ENCODE measurements at places on chromosomes 5 and 9. TPM values are rescaled to one million over a fixed set of nuclear protein-coding genes. Genes with fewer than 3 reads are reported as not detected.

DNA sequence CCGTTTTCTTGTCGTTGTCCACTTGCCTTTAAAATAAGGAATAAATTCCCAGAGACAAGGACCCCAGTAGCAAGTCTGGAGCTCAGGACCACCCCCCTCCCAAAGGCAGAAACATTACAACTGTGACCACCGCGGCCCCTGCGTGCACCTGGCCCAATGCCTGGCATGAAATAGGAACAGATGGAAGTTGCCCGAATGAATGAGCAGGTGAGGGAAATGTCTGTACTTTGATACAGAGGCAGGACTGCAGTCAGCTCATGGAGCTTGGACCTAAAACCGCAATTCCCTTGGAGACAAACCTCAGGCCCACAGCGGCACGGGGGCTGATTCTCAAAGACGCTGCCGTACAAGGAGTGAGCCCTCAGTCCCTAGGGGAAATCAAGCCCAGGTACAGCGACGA, 55.3 kb upstream of the SARDH start:
- H3K27me3 ChIP-seq = no peaks in the 10 kb centered on the region
- H3K4me1 ChIP-seq = peaks cover 18% of the 10 kb centered on the region
- no peak overlapping the region for H3K27ac ChIP-seq
- no peak overlapping the region for H3K4me3 ChIP-seq

- H3K27ac ChIP-seq = no peak overlapping the region
- no peaks in the 10 kb centered on the region for H3K36me3 ChIP-seq
These were observed 77.7 kb downstream of the DNAH5 start for GRCh38 chr5:13866792-13867191.

GRCh38 chr5:115818821-115819220, 2.4 kb upstream of the CDO1 start:
- H3K27ac ChIP-seq = no peak overlapping the region
- H3K4me1 ChIP-seq = peaks cover 20% of the 10 kb centered on the region
- H3K27me3 ChIP-seq = peaks cover 35% of the 10 kb centered on the region
- DNase-seq = no peak
- H3K36me3 ChIP-seq = no peaks in the 10 kb centered on the region

- DNase-seq = peak; percentile 74
- no peak overlapping the region for H3K27ac ChIP-seq
- no peaks in the 10 kb centered on the region for H3K27me3 ChIP-seq
- peaks cover 12% of the 10 kb centered on the region for H3K4me1 ChIP-seq
- no peaks in the 10 kb centered on the region for H3K36me3 ChIP-seq
- H3K4me3 ChIP-seq = no peak overlapping the region
These were observed 57.8 kb upstream of the HSPA9 start for GRCh38 chr5:138632900-138633489.

DNA sequence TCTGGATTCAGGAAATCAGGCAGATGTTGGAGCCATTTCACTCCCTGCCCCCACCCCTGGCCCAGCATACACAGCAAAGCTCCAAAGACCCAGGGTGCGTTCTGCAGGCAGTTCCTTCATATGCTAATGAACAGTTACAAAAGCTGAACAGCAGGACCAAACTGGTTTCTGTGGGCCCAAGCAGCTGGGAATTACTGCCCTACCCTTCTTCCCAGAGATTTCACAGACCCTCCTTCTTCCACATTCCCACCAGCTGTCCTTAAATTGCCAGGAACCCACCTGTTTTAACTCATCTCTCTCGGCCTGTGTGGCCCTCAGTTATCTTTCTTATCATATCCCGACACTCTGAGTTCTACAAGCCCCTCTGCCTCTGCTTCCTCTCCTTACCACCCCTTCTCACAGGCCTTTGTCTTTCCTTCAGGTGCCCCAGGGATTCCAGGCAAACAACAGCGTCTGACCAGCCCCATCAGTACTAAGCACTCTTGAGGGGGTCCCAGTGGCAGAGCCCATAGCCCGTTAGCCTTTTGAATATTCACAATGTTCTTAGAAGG, 10.6 kb upstream of the F2RL1 start:
- H3K4me3 ChIP-seq = no peak overlapping the region
- no peak for DNase-seq
- no peaks in the 10 kb centered on the region for H3K27me3 ChIP-seq

Gene C9orf50
- not detected for total RNA-seq

Gene ANXA2R
- 0.39 TPM for total RNA-seq

GRCh38 chr5:96662725-96663518, 746 bp downstream of the CAST start:
- no peaks in the 10 kb centered on the region for H3K36me3 ChIP-seq
- H3K27ac ChIP-seq = peak overlapping the region; percentile 99
- peak overlapping the region; percentile 96 for H3K4me3 ChIP-seq
- peaks cover 52% of the 10 kb centered on the region for H3K4me1 ChIP-seq

Gene TAF11L8
- total RNA-seq = not detected

Gene SARDH
- 0.32 TPM for total RNA-seq

DNA sequence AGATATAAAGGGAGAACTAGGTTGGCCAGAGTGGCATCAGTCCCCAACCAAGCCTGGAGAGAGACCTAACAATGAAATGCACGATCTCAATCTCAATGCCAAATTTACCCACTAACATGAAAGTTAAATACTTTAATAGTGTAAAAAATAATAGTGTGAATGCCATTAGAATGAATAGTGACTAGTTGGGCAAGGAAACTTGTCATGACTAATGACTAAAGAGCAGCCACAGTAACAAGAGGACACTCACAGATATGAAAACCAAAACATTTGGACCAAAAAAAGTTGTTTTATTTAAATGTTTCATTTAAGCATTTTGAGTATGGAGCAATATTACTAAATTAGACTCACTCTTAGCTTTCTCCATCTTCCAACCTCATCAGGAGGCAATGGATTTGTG, 1853.8 kb downstream of the EFNA5 start:
- H3K27ac ChIP-seq = no peak overlapping the region
- H3K27me3 ChIP-seq = no peaks in the 10 kb centered on the region
- no peak overlapping the region for H3K4me3 ChIP-seq
- no peaks in the 10 kb centered on the region for H3K4me1 ChIP-seq
- DNase-seq = no peak
- H3K36me3 ChIP-seq = no peaks in the 10 kb centered on the region

DNA sequence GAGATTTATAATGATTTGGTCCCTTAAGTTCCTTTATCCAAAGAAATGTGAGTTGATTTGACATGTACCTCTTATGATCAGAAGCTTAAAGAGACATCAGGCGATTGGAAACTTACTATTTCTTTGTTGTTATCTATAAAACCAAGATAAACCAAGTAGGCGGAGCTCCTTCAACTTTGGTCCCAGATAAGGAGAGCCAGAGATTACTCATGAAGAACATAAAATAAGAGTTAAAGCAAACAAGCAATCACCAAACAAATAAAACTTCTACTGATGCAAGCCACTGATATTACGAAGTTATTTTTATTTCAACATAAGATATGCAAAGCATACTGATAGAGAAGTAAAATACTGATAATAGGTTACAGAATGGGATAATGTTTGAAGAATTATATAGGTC, 141.5 kb upstream of the CDH18 start:
- no peak overlapping the region for H3K4me3 ChIP-seq
- H3K27ac ChIP-seq = no peak overlapping the region
- DNase-seq = no peak
- no peaks in the 10 kb centered on the region for H3K4me1 ChIP-seq
- no peaks in the 10 kb centered on the region for H3K27me3 ChIP-seq

DNA sequence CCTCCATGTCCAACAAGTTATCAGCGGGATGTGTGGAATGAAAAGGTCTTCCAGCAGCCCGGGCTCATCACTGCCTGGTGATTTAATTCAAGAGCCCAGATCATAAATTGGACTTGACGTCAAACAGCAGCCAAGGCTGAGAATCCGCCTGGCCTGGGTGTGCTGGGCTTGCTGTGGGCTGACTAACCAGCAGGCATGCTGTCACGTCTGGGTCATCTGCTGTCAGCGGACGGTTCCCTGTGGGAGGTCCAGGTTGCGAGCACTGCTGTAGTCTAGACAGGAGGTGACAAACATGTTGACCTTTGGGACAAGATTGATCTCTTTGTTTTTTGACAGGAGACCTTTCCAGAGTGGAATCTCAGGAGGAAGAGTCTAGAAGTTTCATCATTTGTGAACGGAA, 289.7 kb downstream of the OSTF1 start:
- peaks cover 9% of the 10 kb centered on the region for H3K4me1 ChIP-seq
- no peaks in the 10 kb centered on the region for H3K36me3 ChIP-seq
- H3K27me3 ChIP-seq = no peaks in the 10 kb centered on the region
- no peak overlapping the region for H3K27ac ChIP-seq
- H3K4me3 ChIP-seq = no peak overlapping the region
- peak; percentile 90 for DNase-seq

Gene CARD6
- 3.9 TPM for total RNA-seq

DNA sequence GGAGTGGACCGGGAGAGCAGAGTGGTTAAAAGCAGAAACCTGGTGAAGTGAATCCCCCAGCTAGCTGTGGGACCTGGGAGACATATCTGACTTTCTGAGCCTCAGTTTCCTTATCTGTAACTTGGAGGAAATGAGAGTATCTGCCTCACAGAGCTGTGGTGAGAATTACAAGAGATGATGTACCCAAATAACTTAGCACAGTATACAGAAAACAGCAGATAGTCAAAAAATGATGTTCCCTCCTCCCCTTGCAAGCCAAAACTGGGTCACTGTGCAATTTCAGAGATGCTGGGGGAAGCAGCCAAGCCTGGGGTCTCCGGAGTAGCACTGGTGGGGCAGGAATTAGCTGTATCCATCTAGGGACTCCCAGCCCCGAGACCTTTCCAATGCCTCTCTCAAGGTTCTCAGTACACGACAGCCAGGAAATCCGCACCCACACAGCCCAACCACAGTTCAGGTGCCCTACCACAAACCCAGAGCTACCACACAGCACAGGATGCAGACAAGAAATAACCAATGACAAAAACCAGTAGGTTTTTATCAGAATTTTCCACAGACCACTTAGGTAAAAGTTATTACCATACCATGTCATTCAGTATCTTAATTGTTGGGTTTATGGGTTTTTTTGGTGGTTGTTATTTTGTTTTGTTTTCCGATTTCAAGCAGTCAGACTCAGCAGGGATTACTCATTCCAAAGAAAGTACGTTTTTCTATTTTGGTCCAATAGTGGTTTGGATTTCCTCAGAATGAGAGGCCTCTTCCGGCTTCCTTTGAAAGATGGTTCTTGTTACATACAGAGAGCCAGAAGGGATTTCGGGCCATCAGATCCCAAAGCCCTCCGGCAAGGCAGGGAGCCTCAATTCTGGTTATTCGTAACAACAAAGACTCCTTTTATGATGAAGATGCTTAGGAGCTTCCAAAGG, 4.9 kb upstream of the HRH2 start:
- no peak overlapping the region for H3K27ac ChIP-seq
- H3K4me1 ChIP-seq = peaks cover 6% of the 10 kb centered on the region
- H3K27me3 ChIP-seq = peaks cover 19% of the 10 kb centered on the region
- no peak overlapping the region for H3K4me3 ChIP-seq
- no peak for DNase-seq

GRCh38 chr5:16179936-16180788, 571 bp upstream of the MARCHF11 start:
- peak overlapping the region; percentile 32 for H3K4me3 ChIP-seq
- no peak for DNase-seq
- H3K36me3 ChIP-seq = no peaks in the 10 kb centered on the region
- H3K4me1 ChIP-seq = peaks cover 12% of the 10 kb centered on the region

GRCh38 chr5:147689426-147689825, 93.1 kb downstream of the JAKMIP2 start:
- no peaks in the 10 kb centered on the region for H3K36me3 ChIP-seq
- H3K4me1 ChIP-seq = no peaks in the 10 kb centered on the region
- DNase-seq = no peak
- H3K4me3 ChIP-seq = no peak overlapping the region

DNA sequence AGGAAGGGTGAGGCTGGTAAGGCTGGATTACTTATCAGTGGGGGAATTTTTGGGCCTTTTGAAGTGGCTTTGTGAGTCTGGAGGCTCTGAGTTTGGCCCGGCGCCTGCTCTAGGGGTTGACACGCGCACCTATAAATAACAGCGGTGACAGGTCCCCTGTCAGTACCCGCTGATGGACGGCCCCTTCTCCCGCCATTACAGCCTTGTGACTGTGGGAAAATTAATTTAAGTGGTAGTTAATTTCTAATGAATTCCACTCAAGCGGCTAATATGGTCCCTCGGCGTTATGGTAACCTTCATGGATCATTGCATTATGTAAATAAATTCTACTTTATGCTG, 16.5 kb downstream of the MRPL36 start:
- H3K4me1 ChIP-seq = no peaks in the 10 kb centered on the region
- H3K36me3 ChIP-seq = no peaks in the 10 kb centered on the region
- H3K4me3 ChIP-seq = no peak overlapping the region
- peaks cover 2% of the 10 kb centered on the region for H3K27me3 ChIP-seq

GRCh38 chr5:31898036-31898632, 259.2 kb downstream of the PDZD2 start:
- DNase-seq = no peak
- H3K36me3 ChIP-seq = no peaks in the 10 kb centered on the region
- H3K27me3 ChIP-seq = no peaks in the 10 kb centered on the region
- no peak overlapping the region for H3K27ac ChIP-seq

DNA sequence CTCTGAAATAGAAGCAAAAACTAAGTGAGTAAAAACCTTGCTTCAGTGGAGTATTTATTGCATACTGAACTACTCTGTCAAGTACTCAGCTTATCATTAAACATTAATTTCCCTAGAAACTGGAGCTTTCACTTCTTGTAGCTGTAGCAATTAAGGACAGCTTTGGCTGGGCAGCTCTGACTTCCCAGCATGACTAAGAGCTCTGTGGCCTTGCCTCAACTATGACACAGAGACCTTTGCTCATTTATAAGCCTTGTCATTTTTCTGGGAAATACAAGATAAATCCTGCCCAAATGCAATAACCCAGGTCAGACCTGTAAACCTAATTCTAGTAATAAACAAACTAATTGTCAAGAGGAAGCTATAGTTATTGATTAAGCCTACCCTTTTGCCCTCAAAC, 65.4 kb upstream of the STK32A start:
- H3K4me3 ChIP-seq = no peak overlapping the region
- H3K27me3 ChIP-seq = no peaks in the 10 kb centered on the region
- no peaks in the 10 kb centered on the region for H3K4me1 ChIP-seq

- DNase-seq = no peak
- no peaks in the 10 kb centered on the region for H3K36me3 ChIP-seq
- H3K27ac ChIP-seq = no peak overlapping the region
- H3K4me1 ChIP-seq = no peaks in the 10 kb centered on the region
- H3K4me3 ChIP-seq = no peak overlapping the region
- H3K27me3 ChIP-seq = peaks cover 3% of the 10 kb centered on the region
These were observed 149.3 kb upstream of the MTAP start for GRCh38 chr9:21653091-21653490.

Gene CXCL14
- total RNA-seq = 380 TPM

- H3K27ac ChIP-seq = no peak overlapping the region
- H3K36me3 ChIP-seq = no peaks in the 10 kb centered on the region
- no peak overlapping the region for H3K4me3 ChIP-seq
- no peaks in the 10 kb centered on the region for H3K27me3 ChIP-seq
- H3K4me1 ChIP-seq = no peaks in the 10 kb centered on the region
These were observed 738.2 kb downstream of the BRINP1 start for GRCh38 chr9:118630931-118631595.

DNA sequence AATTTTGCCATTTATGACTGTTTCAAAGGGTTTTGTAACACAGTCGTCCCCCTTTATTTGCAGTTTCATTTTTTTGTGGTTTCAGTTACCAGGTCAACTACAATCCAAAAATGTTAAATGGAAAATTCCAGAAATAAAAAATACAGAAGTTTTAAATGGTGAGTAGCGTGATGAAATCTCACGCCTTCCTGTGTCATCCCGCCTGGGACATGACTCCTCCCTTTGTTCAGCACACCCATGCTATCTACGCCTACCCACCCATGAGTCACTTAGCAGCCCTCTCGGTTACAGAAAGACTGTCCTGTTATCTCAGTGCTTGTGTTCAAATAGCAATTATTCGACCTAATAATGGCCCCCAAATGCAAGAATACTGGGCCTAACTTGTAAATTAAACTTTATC, 765.3 kb upstream of the ADAMTS16 start:
- H3K27ac ChIP-seq = peak overlapping the region; percentile 72
- no peaks in the 10 kb centered on the region for H3K27me3 ChIP-seq
- no peak overlapping the region for H3K4me3 ChIP-seq
- H3K4me1 ChIP-seq = peaks cover 7% of the 10 kb centered on the region

Measured in suprapubic skin (tissue), 4 donors.